Stimulated activated CD4-positive, alpha-beta T cell treated with anti-CD3 and anti-CD28 coated beads, Interleukin-1b, Interleukin-23, amount 100 ng/mL, for 4 hours (primary cell): ENCODE measurements at places on chromosomes 3 and 15.

- DNase-seq = no peak
Observed at GRCh38 chr15:92938387-92938786, 38.3 kb downstream of the CHD2 start.

GRCh38 chr3:190092250-190092649 is 28.4 kb downstream of the P3H2 start:
- no peak for DNase-seq

- DNase-seq = no peak
Observed at GRCh38 chr15:28959326-28959725, 73.6 kb downstream of the APBA2 start.

DNA sequence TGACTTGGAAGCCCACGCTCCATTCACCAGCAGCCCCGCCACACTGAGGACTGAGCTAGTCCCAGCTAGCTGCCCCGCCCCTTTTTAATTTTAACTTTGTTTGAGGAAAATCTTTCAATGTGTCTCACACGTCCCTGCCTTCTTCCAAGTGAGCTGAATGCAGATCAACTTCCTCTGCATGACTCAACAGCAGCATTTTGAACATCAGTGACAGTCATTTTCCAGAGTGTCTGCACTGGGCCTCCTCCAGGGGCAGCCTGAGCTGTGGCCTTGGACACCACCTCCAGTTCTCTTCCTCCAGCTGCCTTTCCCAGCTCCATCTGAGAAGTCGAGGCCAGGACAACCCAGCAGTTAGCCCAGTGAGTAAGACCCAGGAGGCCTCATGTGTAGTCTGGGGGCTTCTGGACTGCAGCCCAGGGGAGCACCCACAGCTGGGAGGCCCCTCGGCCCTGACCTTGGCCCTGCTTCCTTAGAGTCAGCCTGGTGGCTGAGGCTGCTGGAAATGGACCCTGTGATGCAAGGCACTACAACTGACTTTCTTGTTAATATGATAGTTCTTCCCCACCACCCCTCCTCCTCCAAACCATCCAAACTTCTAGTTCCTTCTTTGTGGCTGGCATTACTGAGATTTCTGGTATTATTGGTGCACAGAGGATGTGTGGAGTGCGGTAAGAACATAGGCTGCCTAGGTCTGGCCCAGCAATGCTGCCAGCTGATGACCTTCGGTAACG is 21.4 kb upstream of the ESYT3 start:
- no peak for DNase-seq

- DNase-seq = no peak
Observed at GRCh38 chr15:71612869-71613268, 197.5 kb upstream of the NR2E3 start.

DNA sequence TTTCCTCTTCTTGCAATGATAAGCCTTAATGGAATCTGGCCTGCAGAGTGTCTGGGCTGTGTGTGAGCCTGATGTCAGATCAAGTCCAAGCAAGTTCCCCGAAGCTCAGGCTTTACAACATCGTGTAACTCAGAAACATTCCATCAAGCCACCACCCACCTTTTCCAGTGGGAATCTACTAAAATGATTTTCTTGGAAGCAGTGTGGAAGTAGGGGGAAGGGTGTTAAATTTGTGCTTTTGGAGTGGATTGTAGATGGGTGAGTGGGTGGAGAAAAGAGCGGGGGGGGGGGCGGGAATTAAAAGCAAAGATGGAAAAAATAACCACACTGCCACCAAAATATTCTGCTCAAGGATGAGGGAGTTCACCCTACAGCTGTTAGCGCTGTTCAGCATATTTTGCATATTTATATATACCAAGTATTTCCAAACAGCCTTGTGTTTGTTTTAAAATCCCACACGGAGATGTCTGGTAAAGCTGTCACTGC is 53.6 kb downstream of the VGLL3 start:
- no peak for DNase-seq

DNA sequence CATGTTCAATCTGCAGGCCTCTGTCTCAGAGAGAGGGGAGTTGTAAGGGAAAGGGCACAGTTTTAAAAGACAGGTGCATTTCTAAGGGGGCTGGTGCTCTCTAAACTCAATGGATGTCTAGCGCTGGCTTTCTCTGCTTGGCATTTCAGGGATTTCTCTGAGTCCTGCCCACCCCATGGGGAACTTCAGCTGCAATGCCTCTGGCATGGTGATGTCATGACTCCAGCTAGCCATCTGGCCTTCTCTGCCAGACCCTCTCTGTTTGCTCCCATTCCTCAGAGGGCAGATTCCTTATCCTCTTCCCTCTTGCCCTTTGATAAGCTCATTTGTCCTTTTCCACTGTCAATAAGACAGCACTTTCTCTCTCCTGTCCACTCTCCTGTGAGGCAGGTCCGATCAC is 40.8 kb downstream of the RPLP1 start:
- no peak for DNase-seq
